Kidney glomerular epithelial cell (primary cell): ENCODE measurements at places on chromosomes 3 and 15.
A peak's percentile ranks its signal among the peaks of the same experiment; 100 is the strongest.

DNA sequence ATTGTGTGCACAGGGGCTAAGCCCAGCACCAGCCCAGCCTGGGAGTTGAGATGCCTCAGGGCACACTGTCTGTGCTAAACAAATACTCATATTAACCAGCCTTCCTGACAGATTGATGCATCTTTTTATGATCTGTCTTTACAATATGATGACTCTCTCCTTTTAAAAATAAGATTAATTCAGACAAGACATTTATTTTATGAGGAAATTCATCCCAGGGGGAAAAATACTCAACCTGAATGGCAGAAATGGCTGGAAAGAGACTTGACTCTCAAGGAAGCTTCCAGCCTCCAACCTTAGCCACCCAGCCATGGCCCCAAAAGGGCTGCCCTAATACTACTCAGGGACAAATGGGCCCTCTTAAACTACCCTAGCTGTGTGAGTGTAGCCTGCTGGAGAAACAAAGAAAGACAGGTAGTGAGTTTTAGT, 46.9 kb downstream of the NOX5 start:
- DNase-seq: no peak

- no peak for DNase-seq
Measured at GRCh38 chr15:73335026-73335425, 33.7 kb downstream of the HCN4 start.

DNA sequence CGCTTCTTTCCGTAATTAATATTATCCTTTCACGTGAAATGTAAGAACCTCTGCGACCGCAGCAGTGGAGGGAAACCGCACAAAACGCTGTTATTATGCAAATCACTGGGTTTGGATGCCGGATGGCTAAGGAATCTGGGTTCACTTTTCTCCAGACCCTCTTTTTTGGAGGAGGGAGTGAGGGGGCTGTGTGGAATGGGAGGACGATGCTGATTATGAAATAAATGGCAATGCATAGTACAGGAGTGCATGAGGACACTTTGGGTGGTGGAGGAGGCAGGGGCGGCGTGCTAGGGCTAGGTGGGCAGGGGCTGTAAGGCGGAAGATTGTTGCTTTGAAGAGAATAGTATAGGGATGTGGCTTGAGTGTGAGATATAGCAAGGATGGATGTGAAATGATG, 1.8 kb downstream of the CADM2 start:
- no peak for DNase-seq

- no peak for DNase-seq
Measured at GRCh38 chr15:67506775-67507747, 13.9 kb upstream of the C15orf61 start.

DNA sequence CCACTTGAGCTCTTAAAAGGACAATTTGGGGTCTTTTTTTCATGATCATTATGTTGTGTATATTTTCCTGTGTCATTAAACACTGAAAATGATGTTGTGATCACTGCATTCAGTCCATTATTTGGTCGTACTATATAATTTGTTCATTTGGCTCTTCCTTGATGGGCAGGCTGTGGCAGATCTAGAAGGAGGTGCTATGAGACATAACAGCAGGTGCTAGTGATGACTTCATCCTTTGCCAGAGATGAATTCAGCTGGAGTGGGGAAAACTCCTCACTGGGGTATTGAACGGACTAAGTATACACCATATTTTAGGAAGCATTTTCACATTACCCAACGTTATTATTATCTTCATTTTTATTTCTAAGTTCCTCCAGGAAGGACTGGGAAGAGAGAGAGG, 12.0 kb downstream of the CMTM7 start:
- DNase-seq: no peak

DNA sequence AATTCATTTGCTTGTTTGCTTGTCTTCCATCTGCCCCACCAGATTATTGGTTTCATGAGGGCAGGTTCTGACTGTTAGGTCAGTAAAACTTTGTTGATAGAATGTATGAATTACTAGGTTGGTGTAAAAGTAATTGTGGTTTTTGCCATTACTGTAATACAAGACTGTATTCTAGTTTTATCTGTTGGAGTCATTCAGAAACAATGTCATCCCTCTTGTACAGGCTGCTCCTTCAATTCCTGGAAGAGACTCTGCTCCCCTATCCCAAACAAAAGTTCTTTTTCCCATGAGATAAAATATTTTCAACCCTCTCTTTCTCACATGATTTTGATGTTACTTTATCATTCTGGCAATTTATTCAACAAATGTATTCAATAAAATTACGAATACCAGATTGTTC, 115.0 kb downstream of the CHST2 start:
- no peak for DNase-seq

DNA sequence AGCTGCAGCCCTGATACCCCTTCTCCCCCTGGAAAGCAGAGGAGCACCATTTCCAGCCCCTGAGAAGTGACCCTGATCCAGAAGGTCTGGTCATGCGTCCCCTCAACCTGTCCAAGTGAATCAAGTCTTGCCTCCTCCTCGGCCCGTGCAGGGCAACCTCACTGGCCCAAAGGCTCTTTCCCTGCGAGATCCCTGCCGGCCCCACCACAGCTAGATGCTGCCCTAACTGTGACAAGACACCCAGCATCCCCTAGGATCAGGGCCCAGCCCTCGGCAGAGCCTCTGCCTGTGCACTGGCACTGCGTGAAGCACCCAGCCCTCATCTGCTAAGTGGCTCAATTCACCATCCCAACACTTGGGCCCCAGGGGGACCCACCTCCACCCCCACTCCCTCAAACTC, 155.1 kb downstream of the NUP210 start:
- DNase-seq: no peak

DNA sequence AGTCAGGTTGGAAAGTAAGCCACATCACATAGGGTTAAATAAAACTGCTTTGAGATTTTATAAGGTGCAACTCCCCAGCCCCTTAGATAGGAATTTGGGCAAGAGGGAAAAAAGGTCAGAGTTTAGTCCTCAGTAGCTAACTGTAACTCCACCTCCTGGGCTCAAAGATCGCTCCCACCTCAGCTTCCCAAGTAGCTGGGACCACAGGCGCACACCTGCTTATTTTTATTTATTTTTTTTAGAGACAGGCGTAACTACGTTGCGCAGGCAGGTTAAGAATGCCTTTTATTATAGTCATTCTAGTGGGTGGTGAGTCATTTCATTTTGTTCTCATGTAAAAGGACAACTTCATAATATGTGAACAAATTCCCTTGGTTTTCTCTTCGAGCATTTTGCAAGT, 14.7 kb downstream of the TM2D3 start:
- DNase-seq: no peak

GRCh38 chr3:57778494-57778893, 22.4 kb downstream of the SLMAP start:
- no peak for DNase-seq

DNA sequence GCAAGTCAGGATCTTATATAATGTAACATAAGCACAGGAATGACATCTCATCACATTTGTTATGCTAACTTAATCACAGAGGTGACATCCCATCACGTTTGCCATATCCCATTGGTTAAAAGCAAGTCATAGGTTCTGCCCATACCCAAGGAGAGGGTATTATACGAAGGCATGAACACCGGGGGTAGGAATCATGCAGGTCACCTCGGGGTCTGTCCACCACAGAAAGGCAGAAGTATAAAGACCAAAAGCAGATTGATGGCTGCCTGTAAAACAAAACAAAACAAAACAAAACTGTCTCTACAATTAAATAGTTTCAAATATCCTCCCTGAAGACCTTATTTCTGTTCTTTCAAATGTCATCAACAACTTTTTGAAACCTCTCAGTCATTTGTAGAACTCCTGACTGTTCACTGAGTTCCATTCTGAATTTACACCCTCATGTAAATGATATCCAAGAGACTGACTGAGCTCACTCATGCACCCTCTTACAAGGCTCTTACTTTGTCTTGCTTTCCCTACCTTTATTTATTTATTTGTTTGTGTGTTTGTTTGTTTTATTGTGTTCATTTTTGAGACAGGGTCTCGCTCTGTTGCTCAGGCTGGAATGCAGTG, 22.7 kb upstream of the ZNF639 start:
- no peak for DNase-seq

- DNase-seq: no peak
Measured at GRCh38 chr3:101803939-101804338, 24.9 kb downstream of the NXPE3 start.

DNA sequence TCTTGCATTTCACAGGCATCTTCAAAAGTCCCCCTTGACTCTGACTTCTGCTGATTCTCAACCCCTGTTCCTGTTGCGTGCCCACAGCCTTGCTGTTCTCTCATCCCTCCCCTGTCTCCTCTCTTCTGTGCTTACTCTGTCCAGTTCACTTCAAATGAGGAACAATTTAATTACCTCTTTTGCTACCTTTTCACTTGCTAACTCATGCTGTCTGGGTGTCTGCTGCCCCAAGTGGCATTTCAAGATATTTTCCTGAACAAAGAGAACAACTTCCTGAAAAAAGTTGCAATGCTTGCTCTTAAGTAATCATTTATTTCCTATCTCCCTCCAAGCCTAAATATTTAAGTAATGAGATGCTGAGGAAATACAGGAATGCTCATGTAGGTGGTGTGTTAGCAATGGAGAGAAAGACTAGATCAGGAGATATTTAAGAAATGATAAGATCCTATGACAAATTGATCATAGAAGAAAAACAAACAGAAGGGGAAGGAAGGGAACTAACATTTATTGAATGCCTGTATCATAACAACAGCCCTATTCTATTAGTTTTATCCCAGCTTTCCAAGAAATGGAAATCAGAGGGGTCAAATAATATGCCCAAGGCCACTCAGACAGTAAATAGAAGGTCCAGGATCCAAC, 42.2 kb downstream of the SV2B start:
- DNase-seq: peak; percentile 17

- DNase-seq: no peak
Measured at GRCh38 chr3:35198857-35199256, 440.5 kb upstream of the ARPP21 start.

GRCh38 chr3:130379274-130379673, 33.8 kb downstream of the COL6A5 start:
- no peak for DNase-seq

DNA sequence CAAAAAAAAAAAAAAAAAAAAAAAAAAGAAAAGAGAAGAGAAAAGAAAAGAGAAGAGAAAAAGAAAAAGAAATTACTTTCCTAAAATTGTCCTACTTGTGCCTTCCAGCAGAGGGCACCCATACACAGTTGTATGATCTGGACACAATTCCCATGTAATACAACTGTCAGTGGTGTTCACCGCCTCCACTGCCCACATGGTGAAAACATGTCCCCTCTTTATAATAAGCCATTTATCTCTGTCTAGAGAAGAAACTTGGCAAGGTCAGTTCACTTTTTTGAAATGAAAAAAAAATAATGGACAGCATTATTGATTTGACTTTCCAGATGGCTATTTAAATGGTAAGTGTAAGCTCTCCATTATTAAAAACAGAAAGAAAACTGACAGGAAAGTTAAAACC, 459.4 kb downstream of the GBE1 start:
- peak; percentile 50 for DNase-seq

DNA sequence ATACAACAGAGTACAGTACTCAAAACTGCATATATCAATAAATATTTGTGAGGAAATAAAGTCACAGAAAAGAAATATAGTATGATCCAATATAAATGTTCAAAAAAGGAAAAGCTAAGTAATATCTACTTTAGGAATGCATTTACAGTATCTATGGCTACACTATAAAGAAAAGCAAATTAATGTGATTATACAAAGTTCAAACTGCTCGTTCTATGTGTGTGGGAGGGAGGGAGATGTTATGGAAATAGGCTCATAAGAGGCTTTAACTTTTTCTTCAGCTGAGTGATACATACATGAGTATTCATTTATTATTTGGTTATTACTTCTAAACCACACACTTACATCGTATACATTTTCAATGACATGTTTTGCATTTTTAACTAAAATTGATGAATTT, 377.7 kb upstream of the AGTR1 start:
- no peak for DNase-seq
